ENCODE measurements at places on chromosomes 1 and 21. TPM values are rescaled to one million over a fixed set of nuclear protein-coding genes. Genes with fewer than 3 reads are reported as not detected.

- DNase-seq, result no peak
Observed at GRCh38 chr1:222329493-222330045, 218.3 kb downstream of the HHIPL2 start.

GJA9 gene
- total RNA-seq, result not detected

NMNAT2 gene
- total RNA-seq, result 0.44 TPM

DNA sequence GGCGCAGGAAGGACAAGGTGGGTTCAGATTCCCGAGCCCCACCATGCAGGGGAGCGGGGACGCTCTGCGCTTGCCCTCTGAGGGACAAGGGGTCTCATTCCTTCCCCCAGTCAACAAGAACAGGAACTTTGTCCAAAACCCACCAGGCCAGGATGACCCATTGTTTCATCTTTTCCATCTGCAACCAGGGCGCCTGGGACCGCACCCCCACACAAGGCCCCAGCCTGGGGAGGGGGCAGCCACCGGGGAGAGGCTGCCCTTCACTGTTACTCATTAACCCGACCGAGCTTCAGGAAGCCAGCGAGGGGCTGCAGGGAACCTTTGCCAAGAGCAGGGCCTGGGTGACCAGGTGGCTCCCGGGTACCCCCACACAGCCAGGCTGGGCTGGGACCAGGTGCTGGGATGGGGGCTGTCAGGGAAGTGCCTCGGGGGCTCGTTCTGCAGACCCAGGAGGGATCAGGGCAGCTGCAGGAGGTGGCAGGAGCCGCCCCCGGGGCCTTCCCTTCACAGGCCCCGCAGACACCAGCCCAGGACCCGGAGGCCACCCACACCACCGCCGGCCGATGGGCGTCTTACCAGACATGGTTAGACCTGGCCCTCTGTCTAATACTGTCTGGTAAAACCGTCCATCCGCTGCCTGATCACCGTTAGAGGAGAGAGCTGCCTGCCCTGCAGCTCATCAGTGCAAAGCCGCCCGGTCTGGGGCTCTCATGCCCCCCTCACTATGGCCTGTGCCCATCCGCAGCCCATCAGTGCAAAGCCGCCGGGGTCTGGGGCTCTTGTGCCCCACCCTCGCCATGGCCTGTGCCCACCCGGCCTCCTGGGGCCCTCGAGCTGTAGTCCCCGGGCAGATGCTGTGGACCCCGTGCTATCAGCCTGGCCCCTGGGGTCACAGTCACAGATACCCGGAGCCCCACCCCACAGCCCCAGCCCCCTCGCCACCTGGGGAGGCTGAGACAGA, 4.9 kb upstream of the TTLL10 start:
- DNase-seq, result peak; percentile 40

- no peak for DNase-seq
Observed at GRCh38 chr1:21329209-21329844, 39.1 kb upstream of the ECE1 start.

- no peak for DNase-seq
Observed at GRCh38 chr1:180800945-180801344, 111.8 kb upstream of the KIAA1614 start.

DNA sequence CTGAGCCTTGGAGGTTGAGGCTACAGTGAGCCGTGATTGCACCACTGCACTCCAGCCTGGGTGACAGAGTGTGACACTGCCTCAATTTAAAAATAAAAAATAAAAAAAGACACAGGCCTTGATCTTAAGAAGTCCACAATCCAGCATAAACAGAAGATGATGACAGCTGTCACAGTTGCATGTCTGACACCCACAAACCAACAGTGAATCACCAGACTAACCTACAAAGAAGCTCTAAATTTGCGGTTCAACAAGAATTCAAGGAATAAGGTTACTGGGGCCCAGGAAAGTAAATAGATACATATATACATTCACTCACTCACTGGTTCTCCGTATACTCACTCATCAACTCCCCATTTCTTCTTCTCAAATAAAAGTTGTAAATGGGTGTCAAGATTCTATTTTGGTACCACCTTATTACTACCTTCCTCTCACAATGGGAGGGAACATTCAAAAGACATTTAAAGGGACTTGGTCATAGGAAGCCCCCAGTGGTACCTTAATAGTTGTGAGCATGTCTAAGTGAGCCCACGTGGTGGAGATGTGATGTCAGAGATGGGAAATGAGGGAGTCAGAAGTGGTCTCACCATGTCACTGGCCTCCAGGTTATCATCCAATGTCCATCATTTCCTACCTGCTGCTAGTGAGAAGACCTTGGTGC, 66.9 kb upstream of the PRDX6 start:
- DNase-seq, result no peak

GRCh38 chr21:16308269-16308668, 578.5 kb downstream of the USP25 start:
- DNase-seq, result no peak

GRCh38 chr1:233253832-233254331, 41.6 kb downstream of the PCNX2 start:
- DNase-seq, result no peak

SYPL2 gene
- total RNA-seq, result 175 TPM

DNA sequence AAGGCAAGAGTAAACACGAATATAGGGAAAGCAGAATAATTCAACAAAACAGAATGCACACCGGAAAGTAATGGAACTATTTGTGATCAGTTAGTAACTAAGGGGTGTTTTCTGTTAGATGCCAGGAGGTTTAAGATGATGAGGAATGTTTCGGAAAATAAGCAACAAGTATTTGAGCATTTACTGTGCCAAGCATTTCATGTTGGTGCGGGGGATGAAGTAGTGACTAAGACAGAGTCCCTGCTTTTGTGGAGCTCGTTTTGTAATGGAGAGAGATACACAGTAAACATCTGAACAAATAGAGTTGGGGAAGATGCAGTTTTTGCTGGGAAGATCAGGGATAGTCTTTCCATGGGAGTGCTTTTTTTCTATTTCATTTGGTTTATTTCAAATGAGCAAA, 78.7 kb downstream of the DYRK1A start:
- no peak for DNase-seq
